ENCODE measurements at places on chromosomes 16 and 17. TPM values are rescaled to one million over a fixed set of nuclear protein-coding genes. Genes with fewer than 3 reads are reported as not detected.

DNA sequence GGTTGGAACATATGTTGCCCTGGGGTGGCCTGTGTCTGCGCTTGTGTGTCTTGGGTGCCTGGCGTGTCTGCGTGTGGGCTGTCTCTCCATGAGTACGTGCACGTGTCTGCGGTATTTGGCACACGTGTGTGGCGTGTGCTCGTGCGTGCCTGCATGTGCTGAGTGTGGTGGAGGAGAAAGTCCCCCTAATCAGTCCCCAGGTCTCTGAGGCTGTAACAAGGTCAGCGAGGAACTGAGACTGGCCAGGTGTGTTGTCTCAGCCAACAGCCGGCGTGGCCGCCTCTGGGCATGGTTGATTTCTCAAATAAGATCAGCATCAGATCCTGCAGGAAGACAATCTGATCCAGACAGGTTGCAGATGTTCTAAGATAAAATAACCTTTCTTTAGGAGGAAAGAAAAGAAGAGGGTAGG, 3.5 kb upstream of the CPNE7 start:
- no peaks in the 10 kb centered on the region for H3K36me3 ChIP-seq
- no peak for DNase-seq
- H3K4me1 ChIP-seq: peaks cover 12% of the 10 kb centered on the region
- H3K4me3 ChIP-seq: no peak overlapping the region

DNA sequence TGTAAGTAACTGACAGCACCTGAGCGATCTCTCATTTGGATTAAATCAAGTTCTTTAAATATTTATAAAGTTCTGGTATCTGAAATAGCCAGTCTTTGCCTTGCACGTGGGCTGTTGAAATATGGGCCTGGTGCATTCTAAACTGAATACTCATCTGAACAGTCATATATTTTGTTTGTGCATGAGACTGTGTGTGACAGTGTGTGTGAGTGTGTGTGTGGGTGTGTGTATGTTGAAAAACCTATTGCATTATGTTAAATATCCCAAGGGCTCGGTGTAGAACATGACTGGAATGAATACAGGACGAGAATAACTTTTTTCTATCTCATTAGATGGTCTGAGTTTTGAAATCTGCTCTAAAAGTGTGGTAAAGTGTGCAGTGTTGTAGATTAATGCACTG, 82.4 kb upstream of the TOX3 start:
- H3K4me1 ChIP-seq: no peaks in the 10 kb centered on the region
- no peak overlapping the region for H3K4me3 ChIP-seq
- no peak overlapping the region for H3K27ac ChIP-seq
- H3K36me3 ChIP-seq: no peaks in the 10 kb centered on the region

DNA sequence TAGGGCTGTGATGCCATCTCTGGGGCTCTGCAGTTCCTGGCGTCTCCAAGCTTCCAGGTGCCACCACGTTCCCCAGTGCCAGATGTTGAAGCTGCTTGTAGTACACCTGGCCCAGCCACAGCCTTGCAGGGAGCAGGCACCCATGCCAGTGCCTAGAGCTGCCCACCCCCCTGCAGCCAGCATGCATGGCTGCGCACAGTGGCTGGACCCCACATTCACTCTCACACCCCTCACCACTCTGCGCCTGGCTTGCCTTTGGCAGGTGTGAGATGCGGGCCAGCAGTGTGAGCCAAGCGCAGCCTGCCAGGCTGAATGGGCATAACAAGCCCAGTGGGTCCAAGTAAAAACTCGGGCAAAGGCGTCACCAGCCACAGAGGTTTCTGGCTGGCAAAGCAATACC, 75.4 kb upstream of the CHMP6 start:
- no peaks in the 10 kb centered on the region for H3K4me1 ChIP-seq
- H3K36me3 ChIP-seq: peaks cover 22% of the 10 kb centered on the region
- no peak overlapping the region for H3K27ac ChIP-seq
- no peaks in the 10 kb centered on the region for H3K27me3 ChIP-seq

CYLD gene
- total RNA-seq: 48.3 TPM

GRCh38 chr17:82931699-82932517, 92.1 kb upstream of the ZNF750 start:
- DNase-seq: peak; percentile 57
- no peak overlapping the region for H3K4me3 ChIP-seq
- no peaks in the 10 kb centered on the region for H3K4me1 ChIP-seq
- H3K27ac ChIP-seq: no peak overlapping the region
- no peaks in the 10 kb centered on the region for H3K27me3 ChIP-seq

TEX14 gene
- 1.3 TPM for total RNA-seq

GRCh38 chr16:75080205-75081029, 36.2 kb downstream of the LDHD start:
- no peak overlapping the region for H3K4me3 ChIP-seq
- no peaks in the 10 kb centered on the region for H3K27me3 ChIP-seq
- no peaks in the 10 kb centered on the region for H3K36me3 ChIP-seq
- no peak for DNase-seq

- H3K4me3 ChIP-seq: no peak overlapping the region
- H3K4me1 ChIP-seq: peaks cover 27% of the 10 kb centered on the region
- H3K36me3 ChIP-seq: no peaks in the 10 kb centered on the region
These were observed 53.3 kb downstream of the RNF112 start for GRCh38 chr17:19464031-19465026.

GRCh38 chr17:16882243-16882925, 89.5 kb downstream of the TNFRSF13B start:
- H3K27ac ChIP-seq: no peak overlapping the region
- no peaks in the 10 kb centered on the region for H3K4me1 ChIP-seq
- no peaks in the 10 kb centered on the region for H3K27me3 ChIP-seq
- no peak for DNase-seq

GRCh38 chr17:70622368-70623260, 453.3 kb downstream of the KCNJ2 start:
- H3K36me3 ChIP-seq: no peaks in the 10 kb centered on the region
- no peaks in the 10 kb centered on the region for H3K27me3 ChIP-seq
- peak; percentile 62 for DNase-seq
- H3K4me1 ChIP-seq: no peaks in the 10 kb centered on the region
- no peak overlapping the region for H3K4me3 ChIP-seq

DNA sequence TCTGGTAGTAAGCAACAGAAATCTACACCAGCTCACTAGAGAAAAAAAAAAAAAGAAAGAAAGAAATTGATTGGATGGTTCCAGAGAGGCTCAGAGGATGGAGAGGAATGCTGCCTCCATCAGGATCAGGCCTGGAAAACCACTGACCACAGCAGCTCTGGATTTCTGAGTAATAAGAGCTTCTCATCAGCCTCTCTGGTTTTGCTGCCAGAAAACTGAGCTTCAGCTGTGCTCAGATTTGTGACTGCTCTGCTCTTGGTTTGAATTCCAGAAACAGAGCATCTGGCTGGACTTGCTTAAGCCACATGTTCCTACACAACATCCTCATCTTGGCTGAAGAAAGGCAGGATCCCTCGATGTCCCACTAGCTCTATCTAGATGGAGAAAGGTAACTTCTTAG, 25.9 kb downstream of the IRX6 start:
- no peaks in the 10 kb centered on the region for H3K27me3 ChIP-seq
- H3K27ac ChIP-seq: no peak overlapping the region
- H3K36me3 ChIP-seq: no peaks in the 10 kb centered on the region
- DNase-seq: no peak
- no peaks in the 10 kb centered on the region for H3K4me1 ChIP-seq

PNMT gene
- total RNA-seq: 4.3 TPM

HOXB6 gene
- 4.9 TPM for total RNA-seq

- H3K36me3 ChIP-seq: no peaks in the 10 kb centered on the region
- H3K27me3 ChIP-seq: no peaks in the 10 kb centered on the region
- no peak overlapping the region for H3K4me3 ChIP-seq
- H3K27ac ChIP-seq: no peak overlapping the region
- peaks cover 3% of the 10 kb centered on the region for H3K4me1 ChIP-seq
These were observed 88.0 kb downstream of the CMIP start for GRCh38 chr16:81532491-81533174.

DNA sequence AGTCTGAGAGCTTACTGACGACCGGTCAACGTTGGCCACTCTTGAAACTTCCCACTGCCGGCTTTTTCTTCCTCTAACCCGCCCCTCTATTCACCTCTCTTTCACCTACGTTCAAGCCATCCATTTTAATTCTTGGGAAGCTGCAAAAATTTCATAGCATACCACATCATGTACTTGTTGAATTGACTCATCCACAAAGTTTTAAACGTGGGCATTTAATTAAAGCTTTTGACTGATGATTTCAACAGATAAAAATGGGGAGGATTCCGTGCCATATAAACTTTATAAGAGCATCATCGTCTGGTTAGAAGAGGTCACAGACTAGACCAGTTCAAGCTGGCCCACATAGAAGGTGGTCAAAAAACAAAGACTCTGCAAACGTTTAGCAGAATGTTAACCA, 22.5 kb downstream of the VPS53 start:
- H3K4me3 ChIP-seq: no peak overlapping the region
- no peaks in the 10 kb centered on the region for H3K4me1 ChIP-seq
- DNase-seq: no peak

GRCh38 chr17:49497148-49498028, 2.3 kb downstream of the NGFR start:
- no peak overlapping the region for H3K27ac ChIP-seq
- H3K4me1 ChIP-seq: peaks cover 31% of the 10 kb centered on the region
- DNase-seq: no peak
- H3K4me3 ChIP-seq: peak overlapping the region; percentile 37
- H3K36me3 ChIP-seq: no peaks in the 10 kb centered on the region
- H3K27me3 ChIP-seq: peaks cover 66% of the 10 kb centered on the region

GRCh38 chr16:30838876-30839471, 52.0 kb upstream of the ZNF629 start:
- no peaks in the 10 kb centered on the region for H3K4me1 ChIP-seq
- H3K4me3 ChIP-seq: no peak overlapping the region
- H3K36me3 ChIP-seq: no peaks in the 10 kb centered on the region

DNA sequence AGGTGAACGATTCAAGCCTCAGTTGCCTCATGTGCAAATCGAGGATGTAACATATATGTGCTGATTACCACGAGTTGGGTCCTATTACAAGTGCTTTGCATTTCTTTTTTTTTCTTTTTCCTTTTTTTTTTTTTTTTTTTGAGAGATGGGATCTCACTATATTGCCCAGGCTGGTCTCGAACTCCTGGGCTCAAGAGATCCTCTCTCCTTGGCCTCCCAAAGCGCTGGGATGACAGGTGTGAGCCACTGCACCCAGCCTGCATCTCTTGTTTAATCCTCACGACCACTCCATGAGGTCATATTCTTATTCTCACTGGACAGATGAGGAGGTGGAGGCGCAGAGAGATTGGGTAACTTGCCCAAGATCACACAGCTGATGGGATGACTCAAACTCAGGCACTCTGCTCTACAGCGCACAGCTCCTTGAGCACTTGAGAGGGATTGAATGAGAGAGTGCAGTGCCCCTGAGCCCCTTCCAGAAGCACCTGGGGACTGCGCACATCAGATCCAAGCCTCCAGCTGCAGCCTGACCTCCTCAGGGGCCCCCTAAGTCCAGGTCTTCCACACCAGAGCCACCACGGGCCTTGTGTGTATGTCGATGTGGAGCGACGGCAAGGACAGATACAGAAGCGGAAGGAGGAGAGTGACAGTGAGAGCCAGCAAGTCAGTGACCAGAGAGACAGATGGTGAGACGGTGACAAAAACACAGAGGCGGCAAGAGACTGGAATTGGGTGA, 4.9 kb downstream of the STX1B start:
- H3K4me1 ChIP-seq: no peaks in the 10 kb centered on the region
- no peak for DNase-seq
- no peak overlapping the region for H3K27ac ChIP-seq
- no peaks in the 10 kb centered on the region for H3K36me3 ChIP-seq

DNA sequence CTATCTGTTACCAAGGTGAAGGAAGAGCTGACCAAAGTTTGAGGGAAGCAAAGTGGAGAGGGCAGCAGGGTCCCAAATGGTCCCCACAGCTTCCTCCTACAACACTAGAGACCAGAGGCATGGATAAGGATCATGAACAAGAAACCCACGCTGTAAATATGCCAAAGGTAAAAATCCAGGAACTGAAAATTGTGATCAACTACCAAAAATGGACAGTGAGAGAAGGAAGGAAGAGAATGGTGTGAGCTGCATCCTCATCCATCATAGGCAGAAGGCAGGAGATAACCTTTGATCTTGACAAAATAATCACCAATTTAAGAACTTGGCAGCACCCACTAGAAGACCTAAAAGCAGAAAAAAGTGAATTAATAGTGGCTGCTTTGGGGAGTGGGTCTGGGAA, 66.2 kb downstream of the CYTH1 start:
- peak overlapping the region; percentile 9 for H3K27ac ChIP-seq
- H3K36me3 ChIP-seq: no peaks in the 10 kb centered on the region
- peaks cover 64% of the 10 kb centered on the region for H3K4me1 ChIP-seq
- no peaks in the 10 kb centered on the region for H3K27me3 ChIP-seq
- no peak for DNase-seq

C1QL1 gene
- total RNA-seq: 0.52 TPM

GRCh38 chr16:56700195-56700594, 17.9 kb downstream of the MT1X start:
- H3K4me1 ChIP-seq: peaks cover 4% of the 10 kb centered on the region
- no peaks in the 10 kb centered on the region for H3K36me3 ChIP-seq
- no peak overlapping the region for H3K27ac ChIP-seq
- no peak overlapping the region for H3K4me3 ChIP-seq
- no peak for DNase-seq

DNA sequence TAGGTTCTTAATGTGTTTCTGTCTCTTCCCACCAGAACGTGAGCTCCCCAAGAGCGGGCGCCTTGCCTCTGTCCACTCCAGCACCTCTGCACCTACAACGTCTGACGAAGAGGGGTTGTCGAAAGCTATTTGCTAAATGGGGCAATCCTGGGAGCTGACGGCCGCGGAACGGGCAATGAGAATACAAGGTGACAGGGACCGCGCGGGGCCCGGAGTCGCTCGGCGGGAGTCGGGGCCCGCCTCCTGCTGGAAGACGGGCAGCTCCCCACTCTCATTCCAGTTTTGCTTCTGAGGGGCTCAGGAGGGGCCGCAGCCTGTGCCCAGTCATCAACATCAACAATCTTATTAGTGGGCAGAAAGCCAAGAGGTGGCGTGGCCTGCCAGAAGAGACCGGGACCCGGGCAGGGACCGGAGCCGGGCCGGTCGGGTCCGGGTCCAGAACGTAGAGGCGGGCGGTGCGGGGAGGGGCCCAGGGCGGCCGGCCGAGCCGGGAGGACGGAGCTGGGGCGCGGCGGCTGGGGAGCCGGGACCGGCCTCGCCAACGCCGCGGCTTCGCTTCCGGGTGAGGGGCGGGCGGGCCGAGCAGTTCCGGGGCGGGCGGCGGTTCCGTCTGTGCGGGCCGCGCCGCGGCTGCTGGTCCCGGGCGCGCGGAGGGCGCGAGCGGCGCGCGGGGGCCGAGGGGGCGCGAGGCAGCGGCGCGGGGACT, at the start of gene MOSMO:
Gene MOSMO (plus strand): TSS at position 603 of the 706 bp plus-strand sequence. CDS start 191 bp downstream, outside the sequence.
- no peaks in the 10 kb centered on the region for H3K36me3 ChIP-seq
- peak within 1 kb of the TSS; percentile 93 for H3K4me3 ChIP-seq
- peaks cover 16% of the 10 kb centered on the region for H3K4me1 ChIP-seq
- no peaks in the 10 kb centered on the region for H3K27me3 ChIP-seq
- peak; percentile 90 for DNase-seq
- peak within 1 kb of the TSS; percentile 89 for H3K27ac ChIP-seq

TBC1D3G gene
- not detected for total RNA-seq

HNF1B gene
- total RNA-seq: 19.8 TPM

- H3K4me3 ChIP-seq: no peak overlapping the region
- H3K36me3 ChIP-seq: no peaks in the 10 kb centered on the region
- no peak for DNase-seq
- H3K27ac ChIP-seq: peak overlapping the region; percentile 17
These were observed 58.7 kb upstream of the ADORA2B start for GRCh38 chr17:15886221-15886620.

- H3K36me3 ChIP-seq: peaks cover 57% of the 10 kb centered on the region
- no peak for DNase-seq
- no peak overlapping the region for H3K27ac ChIP-seq
- H3K27me3 ChIP-seq: no peaks in the 10 kb centered on the region
These were observed 15.8 kb downstream of the PGS1 start for GRCh38 chr17:78394209-78394608.

GRCh38 chr16:3865241-3865640, 15.3 kb downstream of the CREBBP start:
- H3K4me1 ChIP-seq: peaks cover 58% of the 10 kb centered on the region
- DNase-seq: no peak
- no peak overlapping the region for H3K4me3 ChIP-seq
- no peaks in the 10 kb centered on the region for H3K27me3 ChIP-seq
- H3K27ac ChIP-seq: no peak overlapping the region
